ENCODE measurements at places on chromosomes 5 and 9. TPM values are rescaled to one million over a fixed set of nuclear protein-coding genes. Genes with fewer than 3 reads are reported as not detected.

Gene LCNL1
- polyA plus RNA-seq = 0.43 TPM

Gene ENTPD2
- 4.7 TPM for polyA plus RNA-seq

Gene SGCD
- polyA plus RNA-seq = 4.0 TPM

Gene SMIM33
- 0.05 TPM for polyA plus RNA-seq

Gene PAPPA
- polyA plus RNA-seq = 3.5 TPM

Gene HRCT1
- 0.30 TPM for polyA plus RNA-seq

Gene EIF4EBP3
- polyA plus RNA-seq = 10.5 TPM

Gene SNCB
- 0.20 TPM for polyA plus RNA-seq

Gene TMEM174
- 20.1 TPM for polyA plus RNA-seq

Gene PROB1
- 2.4 TPM for polyA plus RNA-seq

Gene THOC3
- 131 TPM for polyA plus RNA-seq

Gene KCNIP1
- 10.8 TPM for polyA plus RNA-seq

Gene EFNA5
- polyA plus RNA-seq = 29.1 TPM

Gene EPB41L4A
- 30.8 TPM for polyA plus RNA-seq

Gene OR1Q1
- not detected for polyA plus RNA-seq

Gene PLCXD3
- polyA plus RNA-seq = 0.52 TPM

Gene SMIM15
- polyA plus RNA-seq = 91.2 TPM

Gene CMYA5
- 26.4 TPM for polyA plus RNA-seq
